ENCODE measurements at places on chromosomes 13 and 19.
A peak's percentile ranks its signal among the peaks of the same experiment; 100 is the strongest.

DNA sequence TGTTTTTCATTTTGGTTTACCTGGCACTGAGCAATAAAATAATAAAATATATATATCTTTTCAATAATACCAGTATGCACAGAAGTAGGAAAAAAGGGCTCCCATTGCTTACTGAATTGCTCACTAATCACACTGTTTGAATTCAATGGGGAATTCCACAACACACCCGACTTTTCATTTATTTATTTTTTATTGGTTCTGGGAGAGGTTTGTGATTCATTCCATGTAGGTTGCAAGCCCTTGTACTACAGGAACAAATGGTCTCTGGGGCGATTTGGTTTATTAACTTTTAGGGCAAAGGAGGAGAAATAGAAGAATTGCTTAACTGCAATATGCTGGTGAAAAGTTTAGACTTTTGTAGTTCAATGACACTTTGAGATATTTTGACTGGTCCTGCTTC lies 207.4 kb downstream of the DCT start:
- no peak for DNase-seq

- DNase-seq, result peak; percentile 91
These were observed 34.2 kb downstream of the MBNL2 start for GRCh38 chr13:97256343-97256783.

- no peak for DNase-seq
These were observed 13.1 kb upstream of the MZF1 start for GRCh38 chr19:58586133-58586765.

DNA sequence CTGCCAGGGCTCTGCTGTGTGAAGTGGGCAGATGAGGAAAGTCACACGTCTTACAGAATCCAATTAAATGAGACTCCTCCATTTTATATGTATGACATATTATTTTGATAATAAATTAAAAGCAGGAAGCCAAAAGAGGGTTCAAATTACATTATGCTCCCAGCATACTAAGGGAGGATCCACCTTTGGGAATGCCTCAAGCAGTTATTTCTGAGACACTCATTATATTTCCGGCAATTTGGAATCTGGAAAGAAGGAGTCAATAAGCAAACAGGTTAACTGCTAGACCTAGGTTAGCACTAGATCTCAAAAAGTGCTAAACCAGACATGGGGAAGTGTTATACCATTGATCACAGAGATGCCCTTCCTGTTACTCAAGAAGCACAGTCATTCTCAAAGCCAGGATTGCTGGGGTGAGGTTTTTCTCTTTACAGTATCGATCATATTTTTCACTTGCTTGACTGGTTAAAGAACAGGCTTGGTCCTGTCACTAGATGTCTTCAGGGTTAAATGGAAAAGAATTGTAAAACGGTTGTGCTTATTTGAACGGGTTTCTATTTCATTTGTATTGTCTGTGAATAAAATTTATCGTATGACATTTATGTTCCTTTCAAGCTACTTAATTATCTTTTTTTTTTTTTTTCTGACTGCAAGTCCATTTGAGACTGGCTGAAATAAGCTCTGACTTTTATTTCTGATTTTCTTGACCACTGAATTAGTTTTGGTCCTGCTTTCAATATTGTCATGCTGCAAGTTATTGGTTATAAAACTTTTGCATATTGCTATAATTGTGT lies 523.2 kb downstream of the KLF12 start:
- no peak for DNase-seq

- no peak for DNase-seq
These were observed 458.4 kb downstream of the SLITRK1 start for GRCh38 chr13:83423861-83424260.

DNA sequence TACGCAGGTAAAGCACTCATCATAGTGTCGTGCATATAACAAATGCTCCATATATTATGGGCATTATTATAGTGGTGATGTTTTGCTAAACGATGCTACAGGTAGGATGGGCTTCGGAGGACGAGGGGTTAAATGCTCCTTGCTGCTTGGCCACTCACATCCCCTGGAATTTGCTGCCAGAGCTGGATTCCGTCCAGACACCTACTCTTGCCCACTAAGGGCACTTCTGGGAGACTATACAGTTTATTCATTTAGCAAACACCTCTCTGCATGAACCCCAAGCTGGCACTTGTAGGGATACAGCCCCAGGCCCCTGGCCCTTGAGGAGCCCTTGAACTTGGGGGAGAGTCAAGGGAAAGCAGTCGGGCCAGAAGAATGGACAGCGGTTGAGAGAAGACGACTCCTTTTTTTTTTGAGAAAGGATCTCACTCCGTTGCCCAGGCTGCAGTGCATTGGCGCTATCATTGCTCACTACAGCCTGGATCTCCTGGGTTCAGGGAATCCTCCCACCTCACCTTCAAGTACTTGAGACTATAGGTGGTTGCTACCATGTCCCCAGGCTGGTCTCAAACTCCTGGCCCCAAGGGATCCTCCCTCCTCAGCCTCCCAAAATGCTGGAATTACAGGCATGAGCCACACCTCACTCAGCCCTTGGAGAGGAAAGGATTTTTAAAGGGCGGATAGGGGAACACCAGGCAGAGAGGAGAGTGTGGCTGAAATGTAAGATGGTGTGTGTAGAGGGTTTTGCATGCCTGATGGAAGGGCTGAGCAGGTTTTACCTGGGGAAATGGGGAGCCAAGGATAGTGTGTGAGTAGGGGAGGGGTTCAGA lies 1.1 kb upstream of the MRPL34 start:
- no peak for DNase-seq

DNA sequence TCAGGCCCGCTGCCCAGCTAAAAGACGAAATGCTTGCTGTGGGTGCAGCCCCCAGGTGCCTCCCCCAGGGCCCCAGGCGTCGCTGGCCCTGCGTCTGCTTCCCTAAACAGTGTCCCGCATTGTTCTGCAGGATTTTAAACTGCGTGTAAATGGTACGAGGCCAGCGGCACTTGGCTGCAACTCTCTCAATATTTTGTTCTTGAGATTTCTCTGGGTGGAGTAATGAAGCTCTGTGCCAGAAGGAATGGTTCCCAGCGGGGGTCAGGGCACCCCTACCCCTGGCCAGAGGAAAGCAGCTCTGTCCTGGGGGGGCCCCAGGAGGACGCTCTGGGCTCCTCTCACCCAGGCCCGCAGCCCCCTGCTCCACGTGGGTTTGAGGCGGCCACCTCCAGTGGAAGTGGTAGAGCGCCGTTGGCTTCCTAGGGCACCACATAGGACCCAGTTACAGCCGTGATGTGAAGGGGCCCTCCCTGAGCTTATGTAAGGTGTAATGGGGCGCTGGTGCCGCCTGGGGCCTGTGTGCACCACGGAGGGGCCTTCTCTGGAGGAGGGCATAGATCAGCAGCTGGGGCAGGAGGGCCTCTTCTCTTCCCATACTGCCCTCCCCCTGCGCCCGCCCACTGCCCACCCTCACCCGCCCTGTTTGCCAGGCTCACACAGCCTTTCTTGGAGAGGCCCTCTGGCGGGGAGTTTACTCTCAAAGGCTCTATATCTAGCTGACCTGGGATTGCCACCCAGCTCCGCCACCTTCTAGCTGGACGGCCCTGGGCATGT lies 19.8 kb downstream of the PAK4 start:
- no peak for DNase-seq

GRCh38 chr13:48819899-48820298 lies 155.8 kb upstream of the FNDC3A start:
- no peak for DNase-seq

- DNase-seq, result no peak
These were observed 9.4 kb upstream of the CYP4F22 start for GRCh38 chr19:15498910-15499309.
